Osteocyte (in vitro differentiated cells): ENCODE measurements at places on chromosomes 16 and 17.

DNA sequence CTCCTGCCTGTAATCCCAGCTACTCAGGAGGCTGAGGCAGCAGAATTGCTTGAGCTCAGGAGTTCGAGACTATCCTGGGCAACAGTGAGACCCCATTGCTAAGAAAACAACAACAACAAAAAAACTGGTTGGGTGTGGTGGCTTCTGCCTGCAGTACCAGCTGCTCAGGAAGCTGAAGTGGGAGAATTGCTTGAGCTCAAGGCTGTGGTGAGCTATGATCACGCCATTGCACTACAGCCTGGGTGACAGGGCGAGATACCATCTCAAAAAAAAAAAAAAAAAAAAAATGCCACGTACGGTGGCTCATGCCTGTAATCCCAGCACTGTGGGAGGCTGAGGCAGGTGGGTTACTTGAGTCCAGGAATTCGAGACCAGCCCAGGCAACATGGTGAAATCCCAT lies 34.1 kb downstream of the NME2 start:
- no peak for DNase-seq

GRCh38 chr17:76154292-76154691 lies 13.2 kb upstream of the FOXJ1 start:
- DNase-seq: no peak

GRCh38 chr16:69322343-69322742 lies 8.0 kb downstream of the PDF start:
- no peak for DNase-seq

- DNase-seq: no peak
These were observed 1.1 kb downstream of the TSEN54 start for GRCh38 chr17:75517297-75517865.

DNA sequence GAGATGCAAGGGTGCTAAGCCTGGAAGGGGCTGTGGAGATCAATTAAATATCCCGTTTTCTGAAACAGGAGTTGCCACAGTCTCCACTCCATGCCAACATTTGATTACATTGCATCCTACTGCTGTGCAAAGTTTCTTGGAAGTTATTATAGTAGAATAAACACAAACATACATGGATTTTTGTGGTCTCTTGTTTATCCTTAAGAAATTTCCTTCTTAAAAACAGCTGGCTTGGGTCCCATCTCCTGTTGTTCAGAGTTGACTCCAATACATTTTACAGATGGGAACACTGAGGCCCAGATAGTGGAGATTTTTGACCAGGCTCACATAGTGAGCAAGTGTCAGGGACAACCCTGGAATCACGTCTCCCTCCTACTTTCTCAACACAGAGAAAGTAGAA lies 124.0 kb upstream of the ADAMTS18 start:
- DNase-seq: no peak
